ENCODE measurements at places on chromosomes 6 and 20. TPM values are rescaled to one million over a fixed set of nuclear protein-coding genes. Genes with fewer than 3 reads are reported as not detected.

The ARFGEF3 gene
- 3.9 TPM for total RNA-seq

The OR2J3 gene
- not detected for total RNA-seq

The HDGFL1 gene
- total RNA-seq: not detected

The SLC17A4 gene
- 9.6 TPM for total RNA-seq

The FNDC11 gene
- total RNA-seq: 0.76 TPM

The TXNDC5 gene
- total RNA-seq: 222 TPM

The VSTM2L gene
- 3.6 TPM for total RNA-seq

The GPR63 gene
- total RNA-seq: 6.9 TPM

The USP49 gene
- total RNA-seq: 2.2 TPM

DNA sequence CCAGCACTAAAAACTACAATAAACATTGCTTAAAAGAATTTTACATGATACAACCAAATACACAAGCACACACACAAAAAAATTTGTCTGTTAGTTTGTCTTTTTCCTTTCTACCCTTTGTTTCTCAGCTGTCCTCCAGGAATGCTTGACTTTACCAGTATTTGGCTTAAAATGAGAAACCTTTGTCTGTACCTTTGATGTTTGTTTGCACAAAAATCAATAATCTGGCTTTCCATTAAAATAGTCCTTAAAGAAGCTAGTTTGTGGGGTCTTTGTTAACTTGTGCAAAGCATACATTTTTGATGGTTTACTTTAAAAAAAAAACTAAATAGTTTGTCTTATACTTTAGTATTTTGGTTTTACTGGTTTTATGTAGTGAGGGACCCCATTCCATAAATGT lies 49.3 kb downstream of the RPRD1B start:
- peaks cover 23% of the 10 kb centered on the region for H3K4me1 ChIP-seq
- H3K27ac ChIP-seq: peak overlapping the region; percentile 87
- no peak for DNase-seq
- H3K36me3 ChIP-seq: peaks cover 7% of the 10 kb centered on the region

GRCh38 chr6:167781066-167781767 lies 45.5 kb upstream of the AFDN start:
- no peak overlapping the region for H3K4me3 ChIP-seq
- H3K36me3 ChIP-seq: no peaks in the 10 kb centered on the region
- DNase-seq: peak; percentile 53
- no peaks in the 10 kb centered on the region for H3K27me3 ChIP-seq

DNA sequence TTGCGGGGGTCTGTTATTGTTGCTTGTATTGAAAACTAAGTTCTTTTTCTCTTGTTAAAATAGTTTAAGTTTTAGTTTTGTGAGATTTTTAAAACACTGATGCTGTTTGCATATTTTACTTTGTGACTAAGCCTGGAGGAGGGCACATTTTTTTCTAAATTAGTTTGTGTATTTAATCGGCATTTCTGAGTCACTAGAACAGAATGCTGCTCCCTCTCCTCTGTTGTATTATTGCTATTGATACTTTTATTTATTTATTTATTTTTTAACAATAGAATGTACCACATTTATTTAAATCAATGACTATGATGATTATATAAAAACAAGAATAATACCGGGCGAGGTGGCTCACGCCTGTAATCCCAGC lies 5.1 kb upstream of the FAM50B start:
- DNase-seq: no peak
- no peaks in the 10 kb centered on the region for H3K27me3 ChIP-seq
- peaks cover 15% of the 10 kb centered on the region for H3K4me1 ChIP-seq
- no peak overlapping the region for H3K4me3 ChIP-seq

DNA sequence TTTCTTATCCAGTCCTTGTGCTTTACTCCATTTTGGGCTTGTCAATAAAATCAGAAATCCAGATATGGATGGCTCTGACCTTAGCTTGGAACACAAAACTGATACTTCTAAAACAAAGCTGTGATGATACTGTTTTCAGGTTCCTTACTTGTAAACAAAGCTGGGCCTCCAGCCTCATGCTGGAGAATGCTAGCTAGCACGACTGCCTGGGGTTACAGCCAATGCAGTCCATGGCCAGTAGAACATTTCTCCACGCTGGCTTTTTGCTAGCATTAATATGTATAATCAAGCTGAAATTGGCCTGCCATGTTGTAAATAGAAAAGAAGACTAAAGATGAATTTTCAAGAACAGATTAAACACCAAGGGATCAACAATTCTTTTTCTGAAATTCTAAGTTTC lies 63.9 kb downstream of the MTHFD1L start:
- no peak overlapping the region for H3K27ac ChIP-seq
- H3K4me1 ChIP-seq: peaks cover 5% of the 10 kb centered on the region
- H3K27me3 ChIP-seq: no peaks in the 10 kb centered on the region
- no peak for DNase-seq
- no peaks in the 10 kb centered on the region for H3K36me3 ChIP-seq
- H3K4me3 ChIP-seq: no peak overlapping the region

GRCh38 chr6:132490478-132491204 lies 22.3 kb downstream of the STX7 start:
- DNase-seq: no peak
- no peaks in the 10 kb centered on the region for H3K4me1 ChIP-seq
- no peak overlapping the region for H3K27ac ChIP-seq
- no peaks in the 10 kb centered on the region for H3K36me3 ChIP-seq
- no peaks in the 10 kb centered on the region for H3K27me3 ChIP-seq
- no peak overlapping the region for H3K4me3 ChIP-seq

- no peak for DNase-seq
- no peaks in the 10 kb centered on the region for H3K36me3 ChIP-seq
- no peaks in the 10 kb centered on the region for H3K4me1 ChIP-seq
- no peaks in the 10 kb centered on the region for H3K27me3 ChIP-seq
- H3K4me3 ChIP-seq: no peak overlapping the region
- H3K27ac ChIP-seq: no peak overlapping the region
Observed at GRCh38 chr6:79818471-79818870, 128.9 kb downstream of the ELOVL4 start.

DNA sequence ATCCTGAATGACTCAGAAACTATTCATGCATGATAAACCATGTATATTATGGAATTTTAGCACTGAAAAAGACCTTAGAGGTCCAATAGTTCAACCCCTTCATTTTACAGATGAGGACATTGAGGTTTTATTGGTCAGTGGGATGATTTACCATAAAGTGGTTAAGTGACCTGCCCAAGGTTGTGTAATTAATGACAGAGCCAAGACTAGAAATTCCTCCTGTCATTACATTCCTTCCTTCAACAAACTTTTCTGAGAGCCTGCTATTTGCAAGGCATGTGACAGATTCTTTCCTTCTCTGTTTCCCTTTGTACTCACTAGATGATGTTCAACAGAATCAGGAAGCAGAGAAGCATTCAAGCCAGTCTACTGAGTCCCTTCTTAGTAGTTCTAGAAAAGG lies 170.7 kb upstream of the KCNK16 start:
- peak; percentile 26 for DNase-seq
- no peaks in the 10 kb centered on the region for H3K27me3 ChIP-seq
- no peaks in the 10 kb centered on the region for H3K4me1 ChIP-seq
- H3K27ac ChIP-seq: peak overlapping the region; percentile 45
- H3K36me3 ChIP-seq: no peaks in the 10 kb centered on the region

- no peaks in the 10 kb centered on the region for H3K4me1 ChIP-seq
- H3K36me3 ChIP-seq: no peaks in the 10 kb centered on the region
- no peak overlapping the region for H3K27ac ChIP-seq
- H3K27me3 ChIP-seq: no peaks in the 10 kb centered on the region
- H3K4me3 ChIP-seq: no peak overlapping the region
Observed at GRCh38 chr6:167979436-167980139, 17.9 kb upstream of the KIF25 start.

DNA sequence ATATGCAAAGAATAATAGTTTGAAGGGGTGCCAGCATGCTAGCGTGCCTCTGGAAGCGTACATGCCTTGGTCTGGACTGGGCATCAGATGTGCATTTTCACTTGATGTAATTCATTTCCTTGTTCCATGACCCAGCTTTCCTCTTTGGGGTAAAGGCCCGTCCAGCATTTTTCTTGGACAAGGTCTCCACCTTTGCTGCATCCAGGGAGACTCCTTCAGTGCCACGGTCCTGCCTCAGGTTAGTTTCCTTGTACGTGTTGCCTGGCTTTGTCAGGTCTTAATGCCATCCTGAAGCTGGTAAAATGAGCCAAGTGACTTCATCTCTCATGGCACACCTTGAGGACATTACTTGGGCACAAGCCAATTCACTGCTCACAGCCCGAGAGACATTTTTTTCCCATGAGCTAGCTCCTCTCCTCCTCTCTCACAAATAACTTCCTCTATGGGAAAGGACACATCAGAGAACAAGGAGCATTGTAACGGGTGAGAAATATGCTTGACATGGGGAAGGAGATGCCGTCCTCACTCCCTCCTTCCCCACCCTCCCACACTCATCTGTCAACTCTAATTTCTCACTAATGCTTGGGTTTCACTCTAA lies 23.9 kb downstream of the EDN1 start:
- no peaks in the 10 kb centered on the region for H3K36me3 ChIP-seq
- H3K4me3 ChIP-seq: no peak overlapping the region
- no peak for DNase-seq
- no peaks in the 10 kb centered on the region for H3K4me1 ChIP-seq

GRCh38 chr6:35943390-35943789 lies 22.5 kb upstream of the SRPK1 start:
- no peaks in the 10 kb centered on the region for H3K27me3 ChIP-seq
- H3K4me3 ChIP-seq: no peak overlapping the region
- H3K4me1 ChIP-seq: no peaks in the 10 kb centered on the region
- H3K36me3 ChIP-seq: no peaks in the 10 kb centered on the region

DNA sequence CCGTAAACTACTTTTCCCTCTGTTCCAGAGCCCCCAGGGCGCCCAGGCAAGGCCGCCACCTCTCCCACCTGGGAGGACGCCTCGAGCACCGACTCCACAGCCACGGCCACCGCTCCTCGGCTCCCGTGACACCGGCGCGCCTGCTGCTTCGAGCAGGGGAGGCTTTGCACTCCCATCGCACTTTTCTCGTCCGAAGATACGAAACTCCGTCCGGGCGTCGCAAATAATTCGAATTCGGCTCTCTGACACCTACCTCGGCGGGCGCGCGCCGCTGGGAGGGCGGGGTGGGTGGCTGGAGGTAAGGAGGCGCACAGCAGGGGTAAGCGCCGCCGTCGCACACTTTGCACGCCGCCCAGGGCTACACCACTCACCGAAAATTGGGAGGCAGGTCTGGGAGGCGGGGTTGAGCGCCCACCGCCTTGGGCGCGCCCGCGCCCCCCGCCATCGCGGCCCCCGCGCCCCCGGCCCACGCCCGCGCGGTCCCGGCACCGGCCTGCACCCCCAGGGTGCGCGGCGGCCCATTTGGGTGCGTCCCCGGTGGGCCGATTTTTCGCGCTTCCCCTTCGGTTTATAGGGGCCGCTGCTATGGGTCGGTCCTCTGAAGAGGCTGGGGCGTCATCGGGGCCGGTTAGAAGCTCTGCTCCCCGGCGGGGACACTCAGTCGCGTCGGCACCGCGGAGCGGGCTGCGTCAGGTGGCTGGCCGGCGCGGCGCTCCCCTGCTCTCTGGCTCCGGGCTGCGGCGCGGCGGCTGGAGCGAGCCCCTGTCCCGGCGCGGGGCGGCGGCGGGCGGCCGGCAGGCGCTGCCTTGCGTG lies 36.2 kb downstream of the GNAS start:
- H3K4me3 ChIP-seq: peak overlapping the region; percentile 92
- peaks cover 5% of the 10 kb centered on the region for H3K4me1 ChIP-seq
- peak overlapping the region; percentile 99 for H3K27ac ChIP-seq
- H3K36me3 ChIP-seq: no peaks in the 10 kb centered on the region
- peak; percentile 94 for DNase-seq
- H3K27me3 ChIP-seq: no peaks in the 10 kb centered on the region

DNA sequence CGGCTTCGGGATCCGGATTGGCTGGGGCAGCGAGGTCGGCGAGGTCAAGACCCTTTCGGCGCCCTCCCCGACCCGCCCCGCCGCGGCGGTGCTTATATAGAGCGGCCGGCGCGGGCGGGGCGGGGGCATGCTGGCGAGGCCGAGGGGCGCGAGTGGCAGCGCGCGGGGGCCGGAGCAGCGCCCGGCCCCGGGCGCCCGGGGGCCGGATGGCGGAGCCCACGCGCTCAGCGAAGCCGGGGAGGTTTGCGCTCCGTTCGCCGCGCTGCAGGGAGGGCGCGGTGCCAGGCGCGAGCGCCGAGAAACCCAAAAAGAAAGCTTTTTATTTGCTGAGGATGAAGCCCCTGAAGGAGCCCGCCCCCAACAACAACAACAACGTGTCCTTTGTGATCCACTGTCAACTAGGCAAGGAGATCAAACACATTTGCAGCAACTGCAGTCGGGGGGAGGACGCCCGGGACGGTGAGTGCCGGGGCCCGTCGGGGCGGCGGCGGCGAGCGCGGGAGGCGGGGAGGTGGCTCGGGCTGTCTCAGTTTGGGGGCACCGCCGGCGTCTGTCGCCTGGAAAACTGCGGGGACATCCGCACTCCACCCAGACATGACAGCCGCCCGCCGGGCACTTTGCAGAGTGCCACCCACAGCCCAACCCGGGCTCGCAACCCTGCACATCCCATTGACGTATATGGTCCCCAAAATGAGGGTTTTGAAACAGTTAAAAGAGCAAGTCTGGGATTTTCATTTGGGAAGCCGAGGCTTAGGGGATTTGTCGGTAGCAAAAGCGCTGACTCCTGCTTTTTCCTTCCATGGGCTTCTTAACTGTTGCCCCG lies 297.3 kb downstream of the PHACTR1 start:
- H3K4me1 ChIP-seq: peaks cover 16% of the 10 kb centered on the region
- no peak overlapping the region for H3K27ac ChIP-seq
- H3K4me3 ChIP-seq: peak overlapping the region; percentile 42
- H3K36me3 ChIP-seq: no peaks in the 10 kb centered on the region
- H3K27me3 ChIP-seq: peaks cover 63% of the 10 kb centered on the region

DNA sequence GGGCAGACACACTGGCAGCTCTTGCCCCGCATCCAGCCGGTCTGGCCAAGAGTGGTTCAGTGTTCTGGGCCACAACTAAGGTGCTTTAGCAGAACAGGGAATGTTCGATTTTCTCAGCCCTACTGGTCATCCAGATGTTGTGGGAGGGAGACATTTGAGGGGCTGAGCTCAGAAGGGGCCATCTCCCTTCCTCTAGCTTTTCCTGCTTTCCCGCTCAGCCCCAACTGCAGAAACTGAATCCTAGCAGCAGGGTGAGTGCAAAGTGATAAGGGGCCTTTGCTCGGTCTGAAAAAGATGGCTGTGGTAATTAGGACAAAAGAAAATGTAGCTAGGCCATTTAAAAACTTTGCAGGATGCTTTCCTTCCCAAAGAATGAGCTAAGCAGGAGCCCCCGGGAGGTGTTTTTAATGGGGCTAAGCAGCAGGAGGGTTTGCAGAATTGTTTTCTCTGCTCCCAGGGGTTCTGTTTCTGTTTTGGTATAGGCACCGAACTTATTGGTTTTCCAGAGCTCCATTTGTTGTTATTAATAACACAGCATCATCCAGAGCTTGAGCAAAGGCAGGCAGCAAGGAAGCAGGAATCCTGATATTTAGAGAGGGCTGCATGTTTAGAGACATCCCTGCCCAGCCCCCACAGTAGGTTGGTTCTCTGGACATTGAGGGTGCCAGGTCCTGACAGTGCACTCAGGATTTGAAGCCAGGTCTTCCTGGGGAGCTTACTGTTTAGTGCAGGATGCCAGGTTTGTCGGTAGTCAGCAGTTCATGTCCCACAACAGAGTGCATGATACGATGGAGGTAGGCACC lies 210.9 kb downstream of the SLC24A3 start:
- H3K27me3 ChIP-seq: no peaks in the 10 kb centered on the region
- H3K27ac ChIP-seq: no peak overlapping the region
- no peak for DNase-seq
- H3K36me3 ChIP-seq: no peaks in the 10 kb centered on the region

Measured in hepatocyte (in vitro differentiated cells).